Midbrain (tissue), 1 donor: ENCODE measurements at places on chromosomes 6 and 20.

- peak; percentile 87 for DNase-seq
Measured at GRCh38 chr6:3157131-3157933, at the start of gene TUBB2A. TUBB2A (minus strand) TSS chr6:3157544; CDS start chr6:3157463, 81 bp downstream.

DNA sequence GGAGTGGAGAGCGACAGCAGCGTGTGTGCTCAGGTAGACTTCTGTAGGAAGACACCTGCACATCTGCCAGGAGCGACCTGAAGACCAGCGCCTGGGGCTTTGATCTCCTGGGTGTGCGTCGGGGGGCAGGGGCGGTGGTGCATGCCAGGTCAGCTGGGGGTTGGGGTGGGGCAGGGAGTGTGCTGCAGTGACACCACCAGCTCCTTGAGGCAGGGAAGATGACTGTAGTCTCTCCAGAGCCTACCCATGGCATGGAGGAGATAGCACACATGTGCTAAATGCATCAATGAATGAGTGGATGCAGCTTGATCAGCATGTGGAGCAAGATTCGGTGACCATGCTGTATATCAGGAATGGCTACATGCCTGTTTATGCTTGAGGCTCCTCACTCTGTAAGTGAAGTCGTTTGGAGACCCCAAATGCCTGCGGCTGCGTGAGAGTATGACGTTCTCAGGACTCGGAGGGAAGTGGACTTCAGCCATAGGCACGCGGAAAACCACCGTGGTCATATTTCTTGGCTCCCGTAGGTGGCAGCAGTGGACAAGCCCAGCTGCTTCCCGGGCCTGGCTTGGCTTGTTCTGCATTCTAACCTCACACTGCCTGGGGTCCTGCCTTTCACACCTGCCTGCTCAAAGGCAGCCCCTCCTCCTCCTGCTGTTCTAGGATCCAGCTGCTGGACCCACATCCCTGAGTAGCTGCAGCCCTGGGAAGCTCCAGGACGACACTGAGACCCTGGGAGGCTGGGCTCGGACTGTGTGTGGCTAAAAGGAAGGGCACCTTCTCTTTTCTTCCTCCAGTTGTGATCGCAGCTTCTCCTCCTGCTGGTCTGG is 39.4 kb upstream of the KCNK16 start:
- peak; percentile 81 for DNase-seq

DNA sequence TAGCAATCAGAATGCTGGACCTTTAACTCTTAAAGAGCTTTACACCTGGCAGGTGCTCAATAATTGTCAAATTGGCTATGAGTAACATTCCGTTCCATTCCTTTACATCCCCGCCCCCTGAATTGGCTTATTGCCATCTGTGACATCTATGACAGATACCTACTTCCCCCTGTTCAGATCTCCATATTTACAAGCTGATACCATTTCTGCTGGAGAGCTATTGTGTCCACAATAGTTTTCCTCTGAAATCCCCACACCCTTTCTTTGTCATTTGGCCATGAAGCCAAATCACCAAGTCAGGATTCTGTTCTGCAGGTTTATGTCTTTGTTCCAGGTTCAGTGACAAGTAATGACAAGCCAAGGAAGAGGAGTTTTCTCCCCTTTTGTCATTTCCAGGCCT is 3.2 kb downstream of the CDH26 start:
- DNase-seq, result no peak

- DNase-seq, result no peak
Measured at GRCh38 chr6:1995636-1996035, 249.8 kb downstream of the GMDS start.

DNA sequence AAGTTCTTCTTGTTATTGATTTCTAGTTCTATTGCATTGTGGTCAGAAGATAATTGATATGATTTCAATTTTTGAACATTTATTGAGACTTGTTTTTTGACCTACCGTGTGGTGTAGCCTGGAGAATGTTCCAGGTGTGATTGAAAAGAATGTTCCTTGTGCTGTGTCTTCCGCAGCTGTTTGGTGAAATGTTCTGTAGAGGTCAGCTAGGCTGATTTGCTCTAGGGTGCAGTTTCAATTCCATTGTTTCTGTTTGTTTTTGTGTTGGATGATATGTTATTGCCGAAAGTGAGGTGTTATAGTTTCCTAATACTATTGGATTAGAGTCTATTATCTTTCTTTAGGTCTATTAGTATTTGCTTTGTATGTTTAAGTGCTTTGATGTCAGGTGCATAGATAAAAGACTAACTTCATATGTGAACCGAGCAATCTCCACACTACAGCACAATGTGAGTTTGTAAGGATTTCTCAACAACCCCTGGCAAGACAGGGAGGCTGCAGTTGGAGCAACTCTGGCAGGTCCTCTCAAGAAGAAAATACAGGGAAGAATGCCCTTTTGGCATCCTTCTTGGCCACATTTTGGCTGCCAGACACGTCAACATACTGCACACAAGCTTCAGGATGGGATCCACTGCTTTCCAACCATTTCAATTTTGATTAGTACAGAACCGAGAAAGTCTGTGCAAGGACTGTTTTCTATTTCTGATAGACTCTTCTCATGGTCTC is 320.7 kb downstream of the RNF144B start:
- DNase-seq, result no peak

GRCh38 chr6:155171109-155171746 is 92.6 kb upstream of the CLDN20 start:
- DNase-seq, result peak; percentile 19

DNA sequence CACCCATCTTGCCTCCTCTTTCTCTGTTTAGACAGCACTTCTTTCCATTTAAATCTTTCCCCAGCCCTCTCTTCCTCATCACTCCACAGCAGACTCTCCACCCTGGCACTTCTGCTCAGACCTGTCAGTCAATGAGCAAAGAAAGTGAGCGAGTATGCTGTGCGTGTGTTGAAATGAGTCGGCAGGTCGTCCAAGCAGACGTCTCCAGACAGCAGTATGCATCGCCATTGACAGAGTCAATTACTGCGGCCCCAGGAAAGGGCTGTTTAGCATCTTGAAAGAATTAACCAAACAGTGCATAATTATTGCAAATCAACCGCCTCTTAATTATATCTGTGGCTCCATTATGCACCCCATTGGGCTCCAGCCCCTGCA is 54.8 kb upstream of the KCNG1 start:
- DNase-seq, result no peak

GRCh38 chr6:6978731-6979130 is 129.0 kb upstream of the RREB1 start:
- no peak for DNase-seq

DNA sequence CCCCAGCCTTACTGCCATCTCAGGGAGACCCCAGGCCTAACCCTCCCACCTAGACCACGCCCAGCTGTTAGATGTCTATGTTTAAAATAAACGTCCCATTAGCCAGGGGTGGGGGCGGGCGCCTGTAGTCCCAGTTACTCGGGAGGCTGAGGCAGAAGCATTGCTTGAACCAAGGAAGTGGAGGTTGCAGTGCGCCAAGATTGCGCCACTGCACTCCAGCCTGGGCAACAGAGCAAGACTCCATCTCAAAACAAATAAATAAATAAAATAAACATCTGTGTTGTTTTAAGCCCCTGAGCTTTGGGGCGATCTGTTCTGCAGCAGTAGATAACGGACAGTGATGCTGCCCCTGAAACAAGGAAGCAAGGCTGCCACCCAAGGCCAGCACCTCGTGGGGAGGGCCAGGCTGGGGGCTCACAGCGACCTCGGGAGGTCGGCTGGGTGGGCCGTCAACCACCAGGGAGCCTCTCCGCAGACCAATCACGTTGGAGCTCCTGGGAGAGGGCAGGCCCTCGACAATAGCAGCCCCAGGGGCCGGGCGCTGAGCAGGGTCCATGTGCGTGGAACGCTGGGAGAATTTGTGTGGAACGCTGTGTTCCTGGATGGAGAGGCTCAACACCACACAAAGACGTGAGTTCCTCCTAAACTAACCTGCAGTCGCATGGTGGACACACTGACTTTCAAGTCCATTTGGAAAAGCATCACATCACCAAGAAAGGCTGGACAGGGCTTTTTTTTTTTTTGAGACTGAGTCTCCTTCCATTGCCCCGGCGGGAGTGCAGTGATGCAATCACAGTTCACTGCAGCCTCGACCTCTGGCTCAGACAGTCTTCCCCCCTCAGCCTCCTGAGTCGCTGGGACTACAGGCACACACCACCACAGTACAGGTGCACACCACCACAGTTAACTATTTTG is 1.0 kb upstream of the HELZ2 start:
- no peak for DNase-seq

DNA sequence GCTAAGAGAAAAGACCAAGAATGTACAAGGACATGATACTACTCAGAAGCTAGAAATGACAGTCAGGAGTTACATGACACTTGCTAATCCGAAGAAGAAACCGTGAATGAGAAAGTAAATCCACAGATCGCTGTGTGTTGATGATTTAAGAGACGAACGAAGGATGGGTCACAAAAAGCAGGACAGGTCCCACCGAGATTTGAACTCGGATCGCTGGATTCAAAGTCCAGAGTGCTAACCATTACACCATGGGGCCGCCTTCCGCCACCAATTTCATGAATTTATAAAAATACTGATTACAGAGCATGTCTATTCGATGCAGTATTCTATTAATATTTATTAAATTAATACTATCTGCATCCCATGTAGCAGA is 54.0 kb upstream of the BTN3A2 start:
- peak; percentile 26 for DNase-seq

- DNase-seq, result no peak
Measured at GRCh38 chr20:40720099-40720498, 31.1 kb upstream of the MAFB start.

GRCh38 chr6:85490516-85491248 is 40.8 kb downstream of the NT5E start:
- DNase-seq, result no peak

DNA sequence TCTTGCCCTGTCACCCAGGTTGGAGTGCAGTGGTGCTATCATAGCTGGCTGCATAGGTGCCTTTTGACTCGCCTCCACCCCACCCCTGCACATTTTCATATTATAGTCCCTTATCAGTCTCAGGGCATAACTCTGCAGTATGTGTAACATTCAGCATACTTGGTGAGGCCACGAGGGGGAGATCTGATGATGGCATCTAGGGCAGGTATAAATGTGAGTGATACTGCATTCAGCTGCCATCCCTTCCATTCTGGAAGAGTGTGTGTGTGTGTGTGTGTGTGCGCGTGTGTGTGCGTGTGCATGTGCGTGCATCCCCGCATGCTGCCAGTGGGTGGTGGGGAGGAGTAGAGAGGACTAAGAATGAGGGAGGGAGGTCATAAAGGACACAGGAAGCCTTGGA is 81.4 kb downstream of the JARID2 start:
- no peak for DNase-seq

GRCh38 chr20:58693226-58694006 is 816 bp downstream of the NPEPL1 start:
- DNase-seq, result no peak

DNA sequence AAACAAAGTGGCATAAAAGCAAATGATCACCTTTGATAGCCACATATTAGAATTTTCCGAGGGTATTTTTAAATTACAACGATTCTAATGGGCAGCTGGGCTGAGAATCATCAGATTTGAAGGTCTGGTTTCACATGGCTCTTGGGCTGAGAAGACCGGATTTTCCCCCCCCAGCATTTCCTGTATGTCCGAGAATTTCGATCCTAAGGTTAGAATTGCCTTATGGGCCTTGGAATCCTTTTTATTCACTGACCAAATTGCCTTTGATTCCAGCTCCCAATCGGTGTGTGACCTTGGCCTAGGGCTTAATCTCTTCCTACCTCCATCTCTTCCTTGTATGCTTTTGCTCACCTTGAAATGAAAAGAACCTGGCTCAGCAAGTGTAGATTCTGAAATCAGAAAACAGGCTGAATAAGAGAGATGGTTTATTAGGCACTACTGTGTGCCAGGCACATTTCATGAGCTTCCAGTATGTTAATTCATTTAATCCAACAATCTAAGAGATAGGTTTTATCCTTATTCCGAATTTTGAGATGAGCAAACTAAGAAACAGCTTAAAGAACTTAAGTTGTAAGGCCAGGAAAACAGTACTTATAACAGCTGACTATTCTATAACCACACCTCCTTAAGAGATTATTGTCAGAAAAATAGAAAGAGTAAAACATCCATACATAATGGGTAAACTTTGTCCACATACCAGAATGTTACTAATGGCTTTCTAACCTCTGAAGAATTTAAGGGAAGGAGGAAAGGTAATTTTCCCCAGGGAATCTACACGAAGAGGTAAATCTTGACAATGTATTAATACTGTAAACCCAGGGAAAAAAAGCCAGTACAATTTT is 39.4 kb downstream of the HFE start:
- DNase-seq, result no peak
